Stimulated activated CD8-positive, alpha-beta memory T cell treated with anti-CD3 and anti-CD28 coated beads, Interleukin-15, amount 100 ng/mL, for 4 hours (primary cell): ENCODE measurements at places on chromosomes 2 and 18.

DNA sequence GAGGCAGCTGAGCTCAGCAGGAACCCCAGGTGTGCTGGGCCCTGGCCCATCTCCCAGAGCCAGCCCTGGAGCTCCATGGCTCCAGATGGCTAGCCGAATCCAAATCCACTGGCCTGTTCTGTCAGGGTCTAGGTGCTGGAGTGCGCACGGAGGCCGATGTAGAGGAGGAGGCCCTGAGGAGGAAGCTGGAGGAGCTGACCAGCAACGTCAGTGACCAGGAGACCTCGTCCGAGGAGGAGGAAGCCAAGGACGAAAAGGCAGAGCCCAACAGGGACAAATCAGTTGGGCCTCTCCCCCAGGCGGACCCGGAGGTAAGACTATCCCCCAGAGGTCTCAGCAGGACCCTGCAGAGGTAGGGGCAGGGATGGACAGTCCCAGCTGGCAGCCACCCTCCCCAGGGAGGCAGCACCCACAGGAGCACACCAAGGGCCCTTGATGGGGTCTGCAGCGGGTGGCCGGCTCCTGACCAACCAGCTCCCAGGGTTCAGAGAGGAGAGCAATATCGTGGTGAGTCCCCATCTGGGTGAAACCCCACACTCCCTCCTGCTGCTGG is 26.1 kb upstream of the PRLH start:
- no peak for DNase-seq

- no peak for DNase-seq
Observed at GRCh38 chr2:39156107-39156506, 35.3 kb upstream of the SOS1 start.

GRCh38 chr2:99348173-99348572 is 11.0 kb downstream of the EIF5B start:
- no peak for DNase-seq

GRCh38 chr2:95730813-95731212 is 139.0 kb downstream of the TRIM43 start:
- DNase-seq, result no peak

- no peak for DNase-seq
Observed at GRCh38 chr2:237097911-237098702, 12.4 kb downstream of the COPS8 start.

- no peak for DNase-seq
Observed at GRCh38 chr2:174086708-174087107, 121.5 kb upstream of the SP3 start.

GRCh38 chr2:134202371-134202770 is 51.5 kb upstream of the MGAT5 start:
- no peak for DNase-seq

DNA sequence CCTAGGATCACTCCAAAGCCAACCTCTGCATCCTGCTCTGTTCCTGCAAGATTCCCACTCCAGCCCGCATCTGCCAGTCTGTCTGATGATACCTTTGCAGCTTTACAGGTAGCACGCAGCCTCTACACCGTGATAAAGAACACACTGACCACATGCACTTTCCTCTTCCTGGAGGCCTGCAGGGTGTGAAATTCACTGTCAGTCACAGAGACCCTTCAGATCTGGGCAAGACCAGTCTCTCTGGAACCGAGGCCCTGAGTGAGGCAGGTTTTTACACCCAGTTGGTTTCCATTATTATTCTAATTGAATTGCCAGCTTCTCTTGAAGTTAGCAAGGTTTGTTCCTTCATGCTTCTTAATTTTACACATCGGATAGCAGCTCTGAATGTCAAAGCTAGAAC is 30.5 kb upstream of the TWIST2 start:
- no peak for DNase-seq

DNA sequence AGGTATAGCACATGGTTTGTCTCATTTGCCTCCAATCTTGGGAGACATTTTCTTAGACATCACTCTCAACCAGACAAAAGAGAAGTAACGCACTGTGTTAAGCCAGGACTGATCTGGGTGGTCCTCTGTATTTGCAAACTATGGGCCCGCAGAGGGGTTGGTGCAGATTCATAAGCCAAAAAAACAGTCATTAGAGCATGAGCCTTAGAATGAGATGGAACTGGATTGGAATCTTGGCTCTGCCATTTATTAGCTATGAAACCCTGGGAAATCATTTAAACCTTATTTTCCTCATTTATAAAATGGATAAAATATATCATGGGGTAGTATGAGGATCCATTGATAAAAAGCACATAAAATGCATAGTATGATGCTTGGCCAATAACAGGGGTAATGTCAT is 213.5 kb upstream of the APCDD1 start:
- no peak for DNase-seq

DNA sequence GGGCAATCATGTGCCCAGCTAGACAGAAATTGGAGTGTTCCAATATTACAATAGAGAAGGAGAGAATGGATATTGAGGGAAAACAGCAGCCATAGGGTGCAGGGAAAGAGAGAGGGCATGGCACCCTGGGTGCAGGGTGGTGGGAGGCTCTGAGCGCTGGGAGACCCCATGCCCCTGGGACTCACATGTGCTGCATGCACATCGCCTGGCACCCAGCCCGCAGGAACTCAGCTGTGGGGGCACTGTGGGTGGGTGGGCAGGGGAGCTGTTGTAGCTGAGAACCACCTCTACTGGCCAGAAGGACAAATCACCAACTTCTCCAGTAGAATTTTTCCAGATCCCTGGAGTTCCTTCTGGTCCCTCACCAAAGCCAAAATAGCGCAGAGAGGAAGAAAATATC is 7.2 kb upstream of the NEURL3 start:
- no peak for DNase-seq

DNA sequence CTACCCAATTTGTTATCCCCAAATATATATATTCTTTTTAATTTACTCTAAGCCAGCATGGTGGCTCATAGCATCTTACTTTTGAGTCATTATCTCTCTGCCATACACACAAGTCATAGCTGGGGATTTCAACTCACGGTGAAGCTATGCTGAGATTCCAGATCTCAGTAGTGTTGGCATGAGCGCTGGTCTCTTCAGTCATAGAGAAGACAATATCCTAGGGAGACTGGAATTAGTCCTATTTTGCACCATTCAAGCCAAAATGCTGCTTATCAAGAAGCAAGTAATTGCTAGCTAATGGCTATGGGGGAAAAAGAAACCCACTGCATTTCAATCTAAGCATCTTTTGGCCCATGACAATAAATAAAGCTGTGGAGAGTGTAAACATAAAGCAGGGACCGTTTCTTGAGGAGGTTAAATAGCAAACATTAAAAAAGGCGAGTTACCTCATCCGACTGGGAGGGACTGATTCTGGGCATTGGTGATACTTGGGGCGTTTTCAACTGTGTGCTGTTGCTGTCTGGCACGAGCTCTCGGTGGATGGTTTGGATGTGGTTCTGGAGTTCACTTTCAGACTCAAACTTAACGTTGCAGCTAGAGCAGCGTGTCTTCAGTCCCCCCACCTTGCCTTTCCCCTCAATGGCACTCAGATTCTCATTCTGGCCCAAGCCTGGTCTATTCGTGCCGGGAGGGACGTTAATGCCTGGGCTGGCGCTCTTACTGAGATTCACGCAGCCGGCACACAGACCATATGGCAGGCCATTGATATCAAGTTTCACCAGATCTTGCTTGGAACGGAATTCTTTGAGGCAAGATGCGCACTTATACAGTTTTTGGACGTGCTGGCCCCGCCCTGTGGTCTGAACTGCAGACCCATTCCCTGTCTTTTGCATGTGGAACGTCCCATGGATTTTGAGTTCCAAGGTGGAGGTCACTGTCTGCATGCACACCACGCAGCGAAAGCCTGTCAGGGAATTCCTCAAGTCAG is 127.8 kb downstream of the ZNF521 start:
- no peak for DNase-seq

- no peak for DNase-seq
Observed at GRCh38 chr18:65752625-65753325, 2.0 kb downstream of the CDH7 start.

GRCh38 chr2:19478409-19478808 is 120.0 kb upstream of the OSR1 start:
- no peak for DNase-seq

DNA sequence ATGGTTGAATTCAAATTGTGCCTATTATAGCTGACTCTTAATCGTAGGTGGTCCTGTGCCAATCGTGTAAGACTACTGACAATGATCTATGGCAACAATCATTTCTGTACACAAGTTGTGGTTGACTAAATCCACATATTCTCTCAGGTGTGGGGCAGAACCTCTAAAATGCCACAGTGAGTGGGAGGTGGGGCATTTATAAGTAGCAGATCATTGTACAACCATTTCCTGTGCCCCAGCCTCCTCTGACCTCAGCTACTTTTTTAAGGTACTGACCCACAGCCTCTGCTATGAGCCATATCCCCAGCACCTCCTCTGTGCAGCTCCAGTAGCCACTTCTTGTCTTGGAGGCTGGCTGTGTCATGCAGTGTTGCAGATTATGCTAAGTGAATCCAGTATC is 48.6 kb upstream of the RAPH1 start:
- no peak for DNase-seq

GRCh38 chr2:154425994-154426393 is 272.5 kb upstream of the KCNJ3 start:
- DNase-seq, result no peak

DNA sequence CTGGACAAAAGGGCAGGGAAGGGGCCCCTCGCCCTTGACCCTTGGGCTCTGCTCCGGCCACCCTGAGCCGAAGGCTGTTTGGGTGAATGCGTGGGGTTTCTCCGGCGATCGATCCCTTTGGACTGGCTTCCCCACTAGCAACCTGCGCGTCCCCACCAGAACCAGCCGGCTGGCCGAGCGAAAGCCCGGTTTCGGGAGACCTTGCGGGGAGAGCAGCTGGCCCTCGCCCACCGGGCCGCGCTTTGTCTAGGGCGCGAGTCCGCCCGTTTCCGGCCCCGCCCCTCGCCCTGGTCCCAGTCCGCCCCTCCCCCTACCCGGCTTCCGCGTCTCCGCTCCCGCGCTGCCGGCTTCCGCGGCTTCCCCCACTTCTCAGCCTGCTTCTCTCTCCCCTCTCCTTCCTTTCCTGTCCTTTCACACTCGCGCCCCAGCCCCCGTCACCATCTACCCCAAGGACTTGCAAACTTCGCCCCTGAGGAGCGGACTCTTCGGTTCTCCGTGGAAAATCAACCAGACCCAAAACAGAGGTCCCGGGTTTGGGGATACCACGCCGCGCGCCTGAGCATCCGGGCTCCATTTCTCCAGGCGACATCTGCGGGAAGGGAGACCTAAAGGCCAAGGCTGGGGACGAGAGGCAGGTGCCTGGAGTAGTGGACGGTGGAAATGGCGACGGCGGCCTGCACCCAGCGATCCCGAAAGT is 48.0 kb upstream of the ATP6V1B1 start:
- no peak for DNase-seq

DNA sequence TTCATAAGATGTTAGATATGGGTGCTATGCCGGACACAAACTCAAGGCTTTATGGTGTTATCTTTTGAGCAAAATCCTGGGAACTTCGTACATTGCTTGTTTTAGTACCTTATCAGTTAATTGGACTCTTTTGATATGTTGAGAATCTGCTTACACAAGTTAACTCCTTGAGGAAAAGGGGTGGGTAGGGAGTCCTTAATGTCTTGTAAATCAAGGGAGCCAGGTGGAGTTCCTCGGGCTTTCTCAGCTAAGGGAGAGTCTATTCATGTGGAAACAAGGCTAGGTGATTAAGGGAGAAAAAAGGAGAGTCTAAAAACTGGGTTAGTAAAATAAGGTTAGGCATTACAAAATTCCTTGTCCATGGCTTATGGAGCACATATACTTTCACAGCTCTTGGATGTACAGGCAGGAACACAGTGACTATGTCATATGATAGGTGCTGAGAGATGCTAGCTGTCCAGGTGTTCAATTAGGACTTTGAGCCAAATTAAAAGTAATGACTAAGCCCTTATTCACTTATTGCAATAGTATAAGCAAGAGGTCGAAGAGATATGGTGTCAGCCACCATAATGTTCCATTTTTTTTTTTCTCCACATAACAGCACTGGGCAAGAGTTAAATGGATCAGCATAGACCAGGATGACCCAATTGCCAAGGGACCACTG is 59.5 kb upstream of the DYNAP start:
- no peak for DNase-seq

GRCh38 chr2:18378020-18378653 is 182.3 kb downstream of the RDH14 start:
- peak; percentile 8 for DNase-seq
